ENCODE measurements at places on chromosomes 13 and 19.

DNA sequence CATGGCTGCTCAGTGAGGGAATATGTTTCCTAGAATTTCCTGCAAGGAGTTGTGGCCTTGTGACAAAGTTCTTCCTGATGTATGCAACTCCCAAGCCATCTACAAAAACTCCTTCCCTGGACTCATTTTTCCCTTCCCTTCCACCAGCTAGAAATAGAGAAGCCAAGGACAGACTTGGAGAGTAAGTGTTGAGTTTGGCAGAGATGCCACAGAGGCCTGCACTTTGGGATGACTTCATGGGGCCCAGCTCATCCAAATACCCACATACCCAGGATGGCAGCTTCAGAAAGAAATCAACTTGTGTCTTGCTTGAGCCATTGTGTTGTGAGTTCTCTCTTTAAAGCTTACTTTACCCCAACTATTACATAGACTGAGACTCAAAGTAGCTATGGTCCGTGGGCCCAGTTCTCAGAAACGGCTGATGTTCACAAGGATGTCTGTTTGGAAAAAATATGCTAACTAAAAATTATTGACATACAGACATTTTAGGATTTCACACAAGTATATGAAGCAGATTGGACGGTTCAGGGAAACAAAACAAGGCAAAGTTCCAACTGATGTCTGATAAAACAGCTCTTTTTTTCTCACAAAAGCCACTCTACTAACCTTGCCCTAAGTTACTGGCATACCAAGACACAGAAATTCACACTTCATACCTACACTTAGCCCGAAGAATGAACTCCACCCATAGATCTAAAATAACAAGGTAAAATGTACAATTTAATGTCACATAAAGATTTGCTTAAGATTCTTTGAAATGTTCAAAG lies 107.9 kb downstream of the NALCN start:
- no peak for DNase-seq

- DNase-seq: no peak
These were observed 1.3 kb downstream of the TSKS start for GRCh38 chr19:49761625-49762311.

DNA sequence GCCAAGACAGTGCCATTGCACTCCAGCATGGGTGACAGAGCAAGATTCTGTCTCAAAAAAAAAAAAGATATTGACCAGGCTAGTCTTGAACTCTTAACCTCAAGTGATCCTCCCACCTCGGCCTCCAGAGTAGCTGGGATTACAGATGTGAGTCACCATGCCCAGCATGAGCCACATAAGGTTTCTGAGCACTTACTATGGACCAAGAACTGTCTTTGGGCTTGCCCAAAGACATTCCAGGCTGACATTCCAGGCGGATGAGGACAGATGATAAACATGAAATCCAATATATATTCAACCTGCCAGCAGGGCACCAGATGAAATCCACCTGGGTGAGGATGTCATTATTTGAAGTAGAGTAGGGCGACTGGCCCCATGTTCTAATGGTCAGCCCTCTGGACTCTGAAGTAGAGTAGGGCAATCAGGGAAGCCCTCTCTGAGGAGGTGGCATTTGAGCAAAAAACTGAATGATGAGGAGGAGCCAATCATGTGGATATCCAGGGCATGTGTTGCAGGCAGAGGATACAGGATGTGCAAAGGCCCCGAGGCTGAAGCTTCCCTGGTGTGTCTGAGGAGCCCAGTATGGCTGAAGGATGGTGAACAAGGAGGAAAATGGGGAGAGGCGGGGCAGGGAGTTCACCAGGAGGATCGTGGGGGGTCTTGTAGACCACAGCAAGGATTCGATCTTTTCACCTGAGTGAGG lies 4.0 kb downstream of the C19orf38 start:
- DNase-seq: no peak

DNA sequence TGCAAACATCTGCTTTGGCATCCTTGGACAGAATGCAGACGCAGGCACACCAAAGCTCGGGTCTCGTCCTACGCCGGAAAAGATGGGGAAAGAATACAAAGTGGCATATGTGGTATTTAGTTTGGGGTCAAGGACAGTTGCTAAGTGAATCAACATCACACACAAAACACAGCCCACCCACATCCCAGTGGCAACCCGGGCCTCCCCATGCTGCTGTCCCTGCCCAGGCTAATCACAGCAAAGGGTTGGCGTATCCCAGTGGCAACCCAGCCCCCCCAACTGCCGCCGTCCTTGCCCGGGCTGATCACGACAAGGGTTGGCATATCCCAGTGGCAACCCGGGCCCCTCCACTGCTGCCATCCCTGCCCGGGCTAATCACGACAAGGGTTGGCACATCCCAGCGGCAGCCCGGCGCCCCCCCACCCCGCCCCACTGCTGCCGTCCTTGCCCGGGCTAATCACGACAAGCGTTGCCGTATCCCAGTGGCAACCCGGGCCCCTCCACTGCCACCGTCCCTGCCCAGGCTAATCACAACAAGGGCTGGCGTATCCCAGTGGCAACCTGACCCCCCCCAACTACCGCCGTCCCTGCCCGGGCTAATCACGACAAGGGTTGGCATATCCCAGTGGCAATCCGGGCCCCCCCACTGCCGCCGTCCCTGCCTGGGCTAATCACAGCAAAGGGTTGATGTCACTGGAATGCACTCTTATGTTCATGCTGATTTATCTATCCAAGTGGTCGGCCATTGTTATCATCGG lies 167.8 kb upstream of the SOX1 start:
- no peak for DNase-seq

DNA sequence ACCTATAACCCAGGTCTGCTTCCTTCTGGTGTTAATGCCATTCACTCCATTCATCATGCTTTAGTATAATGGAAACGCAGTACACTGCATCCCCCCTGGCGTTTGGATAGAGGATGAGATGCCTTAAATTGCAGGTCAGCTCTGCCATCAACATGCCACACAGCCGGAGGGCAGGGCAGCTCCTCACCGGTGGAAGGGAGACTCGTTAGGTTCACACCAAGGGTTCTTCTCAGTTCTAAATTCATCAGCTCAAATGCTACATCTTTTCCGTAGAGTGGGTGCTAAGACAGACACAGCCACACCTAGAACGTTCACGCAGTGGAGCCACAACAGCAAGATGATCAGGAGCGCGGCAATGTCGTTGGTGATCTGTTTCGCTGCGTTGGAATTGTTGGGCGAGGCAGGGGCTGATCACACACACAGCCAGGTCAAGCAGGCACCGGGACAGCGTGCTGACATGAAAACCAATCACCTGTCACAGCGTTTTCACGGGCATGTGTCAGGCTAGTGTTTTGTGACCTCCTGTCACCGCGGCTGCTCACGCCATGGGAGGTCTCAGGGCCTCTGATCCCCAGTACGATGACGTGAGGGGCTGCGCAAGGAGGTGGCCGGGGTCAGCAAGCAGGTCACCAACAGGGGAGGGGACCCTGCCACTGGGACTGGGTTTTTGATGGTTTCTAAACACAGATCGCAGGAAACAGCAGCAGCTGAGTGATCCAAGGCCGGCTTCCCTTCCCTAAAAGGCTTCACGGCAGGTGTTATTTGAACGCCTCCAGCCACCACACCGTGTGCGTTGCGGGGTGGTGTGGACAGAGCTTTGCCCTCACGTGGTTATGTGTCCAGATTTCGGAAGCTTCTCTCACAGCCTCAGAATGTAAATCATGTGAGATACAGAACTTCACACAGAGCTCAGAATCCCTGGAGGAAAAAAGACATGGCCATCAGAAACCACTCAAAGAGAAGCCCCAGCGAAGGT lies 94.3 kb upstream of the IRS2 start:
- no peak for DNase-seq

- DNase-seq: no peak
These were observed 26.7 kb upstream of the NANOS3 start for GRCh38 chr19:13849991-13850909.

- DNase-seq: no peak
These were observed 53.4 kb downstream of the PDS5B start for GRCh38 chr13:32639502-32640105.

DNA sequence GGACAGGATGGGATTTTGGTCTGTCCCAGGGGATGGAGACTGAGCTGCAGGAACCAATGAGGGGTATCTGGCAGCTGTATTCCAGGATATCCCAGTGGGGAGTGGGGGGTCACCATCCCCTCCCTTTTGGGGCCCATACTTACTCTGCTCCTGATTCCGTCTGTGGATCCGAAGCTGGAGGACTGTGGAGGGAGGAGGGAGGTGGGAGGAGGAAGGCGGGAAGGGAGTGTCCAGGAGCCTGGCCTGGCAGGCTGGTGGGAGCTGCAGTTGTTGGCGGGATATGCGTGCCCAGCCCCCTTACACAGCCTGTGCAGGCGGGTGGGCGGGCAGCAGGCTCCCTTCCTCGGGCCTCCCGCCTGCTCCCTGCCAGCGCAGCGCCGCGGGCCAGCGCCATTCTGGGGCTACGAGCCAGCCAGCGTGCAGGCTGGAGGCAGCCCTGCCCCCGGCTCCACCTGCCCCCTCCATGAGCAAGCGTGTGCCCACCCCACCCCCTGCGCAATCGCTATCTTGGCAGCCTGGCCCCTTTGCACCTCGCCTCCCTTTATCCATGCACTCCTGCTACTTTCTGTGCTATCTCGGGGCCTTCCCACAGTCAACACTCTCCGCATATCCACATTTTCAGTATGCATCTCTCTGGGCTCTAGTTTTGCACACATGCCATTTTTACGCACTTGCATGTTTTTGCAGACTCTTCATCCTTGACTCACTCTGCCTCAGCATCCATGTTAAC lies 2.8 kb downstream of the MAMSTR start:
- no peak for DNase-seq

DNA sequence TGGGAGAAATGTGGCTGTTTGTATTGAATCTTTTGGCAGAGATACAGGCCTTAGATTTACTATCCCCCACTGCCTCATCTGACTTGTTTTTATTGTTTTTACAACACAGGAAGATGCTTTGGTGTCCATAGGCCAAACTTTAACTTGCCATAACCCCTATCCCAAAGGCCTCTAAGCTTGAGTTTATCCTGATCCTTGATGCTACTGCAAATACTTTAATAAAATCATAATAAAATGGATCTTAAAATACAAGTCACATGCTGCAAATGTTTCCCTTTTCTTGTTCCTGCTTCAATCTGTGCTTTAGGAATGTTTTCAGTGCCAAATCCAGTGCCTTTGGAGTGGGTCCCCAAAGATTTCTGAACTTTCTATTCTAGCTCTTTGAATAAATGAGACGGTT lies 770.6 kb downstream of the DACH1 start:
- no peak for DNase-seq

- DNase-seq: no peak
These were observed 67.9 kb downstream of the NDFIP2 start for GRCh38 chr13:79548902-79549301.

GRCh38 chr13:103246581-103247200 lies 180.5 kb upstream of the SLC10A2 start:
- DNase-seq: no peak

DNA sequence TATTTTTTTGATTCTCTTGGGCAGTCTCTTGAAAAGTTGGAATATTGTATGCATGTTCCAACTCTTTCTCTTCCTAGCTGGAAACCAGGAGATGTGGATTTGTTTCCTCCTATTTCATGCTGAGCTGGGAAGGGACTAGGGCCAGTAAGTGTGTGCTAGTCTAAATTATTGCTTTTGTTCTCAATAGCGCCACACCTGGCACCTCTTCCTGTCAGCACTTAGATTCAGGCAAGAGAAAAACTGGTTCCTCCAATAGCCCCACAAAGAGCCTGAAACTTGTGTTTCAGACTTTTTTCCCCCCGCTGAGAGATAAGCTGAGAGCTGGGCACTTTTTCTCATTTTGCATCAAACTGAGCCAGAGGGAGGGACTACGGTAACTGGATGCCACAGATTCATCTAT lies 353.4 kb downstream of the OLFM4 start:
- DNase-seq: no peak

DNA sequence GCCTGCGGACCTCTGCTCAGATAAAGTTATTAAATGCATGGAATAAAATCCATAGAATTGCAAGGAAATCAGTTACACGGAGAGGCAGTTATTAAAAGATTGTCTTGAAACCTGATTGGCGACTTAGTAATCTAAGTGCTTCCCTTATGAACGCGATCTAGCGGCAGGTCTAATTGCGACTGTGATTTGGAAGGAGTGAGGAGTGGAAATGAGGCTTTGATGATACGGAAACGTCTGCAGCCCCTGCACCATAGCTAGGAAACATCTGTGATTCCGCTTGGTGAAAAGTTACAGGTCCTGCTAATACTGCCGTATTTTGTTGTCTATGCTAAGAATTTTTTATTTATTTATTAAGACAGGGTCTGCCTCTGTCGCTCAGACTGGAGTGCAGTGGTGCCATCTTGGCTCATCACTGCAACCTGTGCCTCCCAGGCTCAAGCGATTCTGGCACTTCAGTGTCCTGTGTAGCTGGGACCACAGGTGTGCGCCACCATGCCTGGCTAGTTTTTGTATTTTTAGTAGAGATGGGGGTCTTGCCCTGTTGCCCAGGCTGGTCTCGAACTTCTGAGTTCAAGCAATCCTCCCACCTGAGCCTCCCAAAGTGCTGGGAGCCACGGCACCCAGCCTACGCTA lies 887 bp downstream of the NDUFS7 start:
- no peak for DNase-seq

DNA sequence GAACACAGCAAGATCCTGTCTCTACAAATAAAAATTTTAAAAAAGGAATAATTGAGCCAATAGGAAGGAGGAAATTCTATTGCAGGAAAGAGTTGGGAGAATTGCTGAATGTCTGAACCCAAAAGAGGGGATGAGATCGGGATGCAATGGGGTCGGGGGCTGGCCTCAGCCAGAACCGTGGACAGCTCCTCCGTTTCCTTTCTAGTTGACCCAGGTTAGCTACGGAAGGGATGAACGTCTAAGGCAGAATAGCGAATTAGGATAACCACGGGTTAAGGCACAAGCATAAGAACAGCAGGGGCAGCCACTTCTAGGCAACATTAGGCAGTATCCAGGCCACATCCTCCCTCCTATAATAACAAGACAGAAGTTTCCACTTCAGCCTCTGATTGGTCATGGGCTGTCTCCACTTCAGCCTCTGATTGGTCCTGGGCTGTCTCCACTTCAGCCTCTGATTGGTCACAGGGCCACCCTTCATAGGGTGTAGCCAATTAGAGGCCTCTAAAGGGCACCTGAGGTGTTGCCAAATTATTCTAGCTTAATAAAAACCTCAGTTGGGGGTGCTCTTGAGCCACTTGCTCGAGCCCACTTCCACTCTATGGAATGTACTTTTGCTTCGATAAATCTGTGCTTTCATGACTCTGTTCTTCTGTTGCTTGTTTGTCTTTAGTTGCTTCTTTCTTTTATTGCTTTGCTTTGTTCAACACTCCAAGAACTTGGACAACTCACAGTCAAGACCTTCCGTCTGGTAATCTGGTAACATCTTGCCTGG lies 24.9 kb upstream of the TPM4 start:
- no peak for DNase-seq

GRCh38 chr19:31112158-31112557 lies 237.1 kb downstream of the TSHZ3 start:
- DNase-seq: no peak

- no peak for DNase-seq
These were observed 24.8 kb downstream of the SIAH3 start for GRCh38 chr13:45826731-45827130.

DNA sequence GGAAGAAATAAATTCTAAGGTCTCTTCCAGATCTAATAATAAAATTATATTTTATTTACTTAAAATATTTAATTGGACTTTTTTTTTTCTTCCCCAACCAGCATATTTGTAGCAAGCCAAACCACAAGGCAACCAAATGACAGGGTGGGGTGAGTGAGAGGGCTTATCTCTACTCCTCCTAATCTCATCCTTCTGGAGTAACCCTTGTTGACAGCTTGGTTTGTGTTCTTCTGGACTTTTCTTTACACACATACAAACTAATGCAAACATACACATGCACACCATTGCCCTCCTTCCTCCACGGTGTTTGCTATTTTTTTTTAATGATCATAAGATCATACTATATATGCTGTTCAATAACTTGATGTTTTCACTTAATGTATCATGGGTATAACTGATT lies 383.1 kb downstream of the DLEU7 start:
- DNase-seq: no peak

- no peak for DNase-seq
These were observed 194.4 kb downstream of the GGACT start for GRCh38 chr13:100394005-100394695.

Measured in NCI-H2081 treated with DMSO at 0.1 percent for 48 hours (cell line).